ENCODE measurements at places on chromosomes 16 and 17.

DNA sequence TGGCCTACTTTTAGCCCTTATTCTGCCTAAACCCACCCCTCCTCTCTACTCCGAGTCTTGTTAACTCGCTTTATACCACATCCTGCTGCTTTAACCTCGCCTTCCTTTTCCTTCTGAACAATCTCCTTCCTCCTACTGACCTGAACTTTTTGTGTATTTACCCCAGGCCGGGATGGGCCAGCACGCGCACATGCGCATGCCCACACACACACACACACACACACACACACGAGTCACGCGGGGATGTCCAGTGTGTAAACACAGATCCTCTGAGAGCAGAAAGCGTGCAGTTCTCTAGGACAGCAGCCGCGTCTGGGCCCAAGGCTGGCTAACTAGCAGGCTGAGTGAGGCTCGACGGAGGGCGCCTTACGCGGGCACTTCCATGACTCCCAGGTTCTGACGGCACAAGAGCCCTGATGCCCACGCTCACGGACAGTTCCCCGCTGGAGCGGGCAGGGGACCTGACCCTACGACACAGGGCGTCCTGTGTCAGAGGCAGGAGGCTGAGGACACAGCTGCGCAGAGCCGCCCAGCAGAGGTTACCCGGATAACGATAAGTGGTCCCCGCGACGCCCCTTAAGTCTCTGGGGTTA lies 610 bp downstream of the PIK3R5 start:
- no peak for DNase-seq

DNA sequence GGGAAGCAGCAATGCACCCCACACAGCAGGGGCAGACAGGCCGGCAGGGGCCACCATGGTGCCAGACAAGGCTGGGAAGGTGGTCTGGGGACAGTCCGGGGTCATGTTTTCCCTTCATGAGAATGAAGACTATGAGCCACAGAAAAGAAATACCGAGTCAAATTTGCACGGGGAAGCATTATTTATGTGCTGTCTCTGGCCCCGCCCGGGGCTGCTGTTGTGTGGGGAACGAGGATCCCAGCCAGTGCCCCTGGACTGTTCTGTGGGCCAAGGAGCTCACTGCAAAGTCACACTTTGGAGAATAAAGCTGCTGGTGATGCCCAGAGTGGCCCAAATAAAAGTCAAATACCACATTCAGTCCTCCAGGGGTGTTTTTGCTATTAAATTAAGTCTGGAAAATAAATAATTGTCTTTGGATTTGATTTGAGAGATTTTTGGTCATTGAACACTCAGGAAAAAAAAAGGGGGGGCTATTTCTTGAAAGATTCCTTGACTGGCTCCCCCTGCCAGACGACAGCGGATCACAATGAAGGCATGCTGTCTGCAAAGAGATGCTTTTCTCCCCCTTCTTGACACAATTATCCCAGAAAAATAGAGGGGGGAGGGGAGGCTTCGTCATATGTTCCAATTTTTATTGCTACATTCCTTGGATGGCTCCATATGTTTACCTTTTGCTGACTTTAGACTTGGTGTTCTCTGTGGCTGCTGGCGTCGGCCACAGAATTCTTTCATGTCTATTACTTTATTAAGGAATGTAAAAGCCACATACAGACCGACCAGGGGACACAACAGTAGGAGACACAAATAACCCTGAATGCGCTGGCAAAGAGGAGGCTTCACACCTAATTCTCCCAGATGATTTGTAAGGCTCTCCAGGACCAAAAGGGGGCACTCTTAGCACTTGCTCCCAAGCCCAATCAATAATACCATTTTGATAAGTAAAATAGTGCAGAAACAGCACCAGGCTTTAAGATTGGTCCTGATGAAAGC lies 27.1 kb upstream of the ANKFN1 start:
- no peak for DNase-seq

GRCh38 chr17:44466339-44466738 lies 36.9 kb downstream of the GPATCH8 start:
- no peak for DNase-seq

DNA sequence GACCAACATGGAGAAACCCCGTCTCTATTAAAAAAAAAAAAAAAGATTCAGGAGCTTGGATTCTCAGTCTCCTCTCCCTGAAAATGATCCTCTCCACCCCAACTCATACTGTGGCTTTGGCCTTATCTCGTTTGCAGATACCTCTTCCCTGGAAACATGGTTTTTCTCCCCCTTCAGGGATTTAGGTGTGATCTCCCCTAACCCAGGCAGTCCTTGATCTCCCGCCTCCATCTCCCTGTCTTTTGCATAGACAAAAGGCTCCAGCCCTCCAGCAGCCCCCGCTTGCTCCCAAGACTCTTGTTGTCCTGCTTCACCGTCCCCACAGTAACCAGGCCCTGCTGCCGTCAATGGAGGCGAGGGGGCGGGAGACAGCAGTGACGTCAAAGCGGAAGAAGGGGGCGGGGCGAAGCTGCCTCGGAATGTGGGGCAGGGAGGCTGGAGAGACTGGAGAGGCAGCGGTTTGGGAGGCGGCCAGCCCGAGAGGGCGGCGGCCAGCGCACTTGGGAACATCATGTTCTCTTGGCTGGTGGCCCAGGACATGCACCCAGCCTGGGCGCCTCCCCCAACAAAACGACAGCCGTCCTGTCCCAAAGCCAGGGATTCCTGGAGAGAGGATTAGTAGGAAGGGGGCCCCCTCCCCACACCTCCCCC lies 1.9 kb upstream of the PER1 start:
- peak; percentile 81 for DNase-seq

- DNase-seq, result no peak
These were observed 248.6 kb downstream of the FOXL1 start for GRCh38 chr16:86826941-86827340.

- DNase-seq, result no peak
These were observed 207.0 kb upstream of the IRX3 start for GRCh38 chr16:54493594-54493993.

DNA sequence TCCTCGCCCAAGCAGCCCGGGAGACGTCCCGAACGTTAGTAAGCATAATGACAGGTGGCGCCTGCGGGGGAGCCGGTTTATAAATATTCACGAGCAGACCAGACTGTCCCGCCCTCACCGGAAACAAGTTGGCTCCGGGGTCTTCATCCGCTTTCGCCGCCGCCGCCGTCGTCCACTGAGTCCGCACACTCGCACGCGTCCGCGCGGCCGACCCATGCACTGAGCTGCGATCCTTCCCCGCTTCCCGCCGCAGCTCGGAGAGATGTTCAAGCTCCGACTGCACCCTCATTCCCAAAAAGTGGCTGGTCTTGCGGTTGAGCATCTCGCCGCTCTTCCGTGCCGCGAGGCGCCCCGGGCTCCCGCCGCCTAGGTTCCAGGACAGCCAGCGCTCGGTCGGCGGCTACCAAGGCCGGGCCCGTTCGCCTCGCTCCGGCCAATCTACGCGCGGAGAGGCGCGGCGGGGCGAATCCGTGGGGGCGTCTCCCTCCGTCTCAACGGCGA lies 385 bp downstream of the CFAP119 start:
- peak; percentile 33 for DNase-seq

DNA sequence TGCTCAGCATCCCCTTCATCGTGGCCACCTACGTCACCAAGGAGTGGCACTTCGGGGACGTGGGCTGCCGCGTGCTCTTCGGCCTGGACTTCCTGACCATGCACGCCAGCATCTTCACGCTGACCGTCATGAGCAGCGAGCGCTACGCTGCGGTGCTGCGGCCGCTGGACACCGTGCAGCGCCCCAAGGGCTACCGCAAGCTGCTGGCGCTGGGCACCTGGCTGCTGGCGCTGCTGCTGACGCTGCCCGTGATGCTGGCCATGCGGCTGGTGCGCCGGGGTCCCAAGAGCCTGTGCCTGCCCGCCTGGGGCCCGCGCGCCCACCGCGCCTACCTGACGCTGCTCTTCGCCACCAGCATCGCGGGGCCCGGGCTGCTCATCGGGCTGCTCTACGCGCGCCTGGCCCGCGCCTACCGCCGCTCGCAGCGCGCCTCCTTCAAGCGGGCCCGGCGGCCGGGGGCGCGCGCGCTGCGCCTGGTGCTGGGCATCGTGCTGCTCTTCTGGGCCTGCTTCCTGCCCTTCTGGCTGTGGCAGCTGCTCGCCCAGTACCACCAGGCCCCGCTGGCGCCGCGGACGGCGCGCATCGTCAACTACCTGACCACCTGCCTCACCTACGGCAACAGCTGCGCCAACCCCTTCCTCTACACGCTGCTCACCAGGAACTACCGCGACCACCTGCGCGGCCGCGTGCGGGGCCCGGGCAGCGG lies 3.2 kb downstream of the UTS2R start:
- DNase-seq, result no peak

DNA sequence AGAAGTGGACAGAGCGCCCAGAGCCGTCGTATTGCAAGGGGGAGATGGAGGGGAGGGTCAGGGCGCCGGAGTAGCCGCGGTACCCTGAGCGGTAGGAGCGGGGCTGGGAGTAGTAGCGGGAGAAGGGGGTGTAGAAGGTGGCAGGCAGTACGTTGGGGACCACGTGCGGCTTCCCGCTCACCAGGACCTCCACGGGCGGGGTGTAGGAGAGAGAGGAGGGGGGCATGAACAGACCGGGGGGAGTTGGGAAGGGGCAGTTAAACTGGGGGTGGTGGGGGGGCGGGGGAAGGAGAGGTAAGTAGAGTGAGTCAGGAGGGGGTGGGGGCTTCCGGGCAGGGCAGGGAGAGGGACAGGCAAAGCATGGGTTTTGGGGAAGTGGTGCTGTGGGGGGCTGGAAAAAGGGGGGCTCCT lies 16.8 kb downstream of the ST6GALNAC2 start:
- DNase-seq, result no peak

- DNase-seq, result no peak
These were observed 32.1 kb upstream of the KRT17 start for GRCh38 chr17:41656249-41657023.

DNA sequence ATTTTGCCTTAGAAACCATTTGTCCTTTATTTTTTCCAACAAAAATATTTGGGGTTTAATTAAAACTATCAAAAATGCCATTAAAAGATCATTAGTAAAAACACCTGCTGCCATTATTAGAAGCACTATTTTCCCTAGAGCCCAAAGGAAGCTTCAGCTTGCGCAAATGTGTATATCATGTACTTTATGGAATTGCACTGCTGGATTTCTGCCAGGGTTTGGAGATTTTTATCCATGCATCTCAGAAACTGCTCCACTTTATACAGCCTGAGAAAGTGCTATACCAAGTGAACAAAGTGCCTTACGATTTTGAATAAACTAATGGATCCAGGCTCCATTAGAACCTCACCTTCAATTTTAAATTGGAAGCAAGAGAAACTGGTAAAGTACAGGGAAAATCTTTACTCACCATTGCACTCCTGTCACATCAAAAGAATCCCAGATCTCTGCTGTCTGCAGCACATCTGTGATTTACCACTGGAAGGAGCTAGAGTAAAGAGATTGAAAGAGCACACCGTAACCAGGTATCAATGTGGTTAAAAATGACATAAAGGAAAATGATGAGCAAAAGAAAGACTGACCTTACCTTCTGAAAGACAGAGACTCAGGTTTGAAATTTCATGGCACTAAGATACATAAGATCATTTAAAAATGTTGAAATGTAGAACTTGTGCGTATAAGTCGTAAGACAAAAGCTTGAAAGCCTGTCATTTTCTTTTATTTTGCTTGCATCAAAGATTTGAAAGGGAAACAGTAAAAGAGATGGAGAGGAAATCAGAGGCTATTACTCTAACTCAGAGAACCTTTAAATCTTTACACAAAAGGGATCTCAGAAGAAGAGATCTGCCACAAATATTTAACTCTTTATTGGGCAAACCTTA lies 678.1 kb upstream of the GOT2 start:
- DNase-seq, result no peak

GRCh38 chr16:7843261-7843660 lies 510.6 kb downstream of the RBFOX1 start:
- no peak for DNase-seq

DNA sequence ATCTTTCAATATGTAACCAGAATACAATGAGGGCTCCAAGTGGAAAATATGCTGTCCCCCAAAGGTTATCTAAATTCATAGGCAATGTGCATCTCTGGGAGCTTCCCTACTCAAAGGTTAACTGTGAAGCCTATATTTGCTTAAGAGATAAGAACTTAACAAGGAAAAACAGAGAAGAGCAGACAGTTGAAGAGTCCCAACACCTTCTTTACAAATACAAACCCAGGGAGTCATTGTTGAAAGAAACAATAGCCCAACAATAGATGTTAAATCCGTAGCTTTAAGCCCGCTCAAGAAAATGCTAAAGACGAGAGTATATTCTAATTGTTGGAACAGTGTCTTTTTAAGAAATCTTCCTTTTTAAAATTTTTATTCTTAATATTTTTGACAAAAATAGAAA lies 87.8 kb downstream of the CDH8 start:
- no peak for DNase-seq

DNA sequence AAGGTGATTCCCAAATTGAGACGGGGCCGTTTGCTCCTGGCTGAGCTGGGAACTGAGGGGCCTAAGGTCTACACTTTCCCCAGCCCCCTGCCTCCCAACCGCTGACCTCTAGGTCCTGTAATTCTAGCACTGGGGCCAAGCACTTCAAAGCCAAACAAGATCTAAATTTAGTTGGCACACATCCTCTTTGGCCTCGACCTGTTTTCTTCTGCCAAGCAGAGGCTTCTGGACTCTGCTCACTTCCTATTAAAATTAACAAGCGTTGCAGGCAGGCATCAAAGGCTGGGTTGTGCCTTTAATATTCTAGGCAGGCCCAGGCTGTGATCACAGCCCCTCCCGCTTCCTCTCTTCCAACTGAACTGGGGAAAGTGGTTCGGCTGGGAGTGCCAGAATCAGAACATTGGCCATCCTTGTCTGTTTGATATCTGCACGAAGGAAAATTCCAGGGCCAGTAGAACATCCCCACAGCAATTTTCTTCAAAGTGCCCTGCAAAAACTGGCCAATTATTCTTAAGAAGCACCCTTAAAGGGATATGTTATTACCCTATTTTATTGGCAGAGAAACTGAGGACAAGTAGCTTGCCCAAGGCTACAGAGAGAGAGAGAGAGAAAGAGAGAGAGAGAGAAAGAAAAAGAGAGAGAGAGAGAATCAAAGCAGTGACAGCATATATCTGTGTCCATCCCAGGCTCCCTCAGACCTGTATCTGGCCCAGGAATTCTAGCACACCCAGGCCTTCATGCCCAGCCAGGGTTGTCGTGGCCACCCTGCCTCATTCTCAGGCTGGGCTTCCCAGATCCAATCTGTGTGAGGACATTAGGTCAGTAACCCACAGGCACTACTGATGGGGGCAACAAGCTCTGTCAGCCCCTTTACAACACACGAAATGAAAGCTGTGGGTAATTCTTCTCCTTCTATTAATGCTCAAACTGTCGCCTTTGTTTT lies 12.8 kb upstream of the MT4 start:
- DNase-seq, result no peak

GRCh38 chr16:4115209-4115948 lies 863 bp downstream of the ADCY9 start:
- peak; percentile 42 for DNase-seq

GRCh38 chr16:89919535-89920406 lies 1.1 kb downstream of the MC1R start:
- no peak for DNase-seq

- no peak for DNase-seq
These were observed 63.9 kb upstream of the RPH3AL start for GRCh38 chr17:416293-417206.

All from stimulated activated CD4-positive, alpha-beta T cell treated with anti-CD3 and anti-CD28 coated beads, Interleukin-12 subunit alpha, Interleukin-12 subunit beta, amount 100 ng/mL, for 4 hours (primary cell).